ENCODE measurements at places on chromosomes 2 and 18.

- DNase-seq = no peak
Measured at GRCh38 chr18:6004683-6005082, 109.4 kb upstream of the TMEM200C start.

- DNase-seq = no peak
Measured at GRCh38 chr2:124314084-124314483, 289.0 kb downstream of the CNTNAP5 start.

- DNase-seq = no peak
Measured at GRCh38 chr18:11728249-11728648, 39.2 kb downstream of the GNAL start.

- DNase-seq = no peak
Measured at GRCh38 chr2:101540518-101540917, 65.6 kb upstream of the RFX8 start.

GRCh38 chr2:220269367-220269766 lies 641.9 kb downstream of the SLC4A3 start:
- DNase-seq = no peak

GRCh38 chr2:15648593-15649525 lies 57.2 kb downstream of the DDX1 start:
- no peak for DNase-seq

- DNase-seq = no peak
Measured at GRCh38 chr2:229752970-229753729, 38.8 kb upstream of the DNER start.

- DNase-seq = no peak
Measured at GRCh38 chr2:108855194-108855593, 68.6 kb downstream of the CCDC138 start.

GRCh38 chr18:32167980-32168730 lies 21.7 kb upstream of the MEP1B start:
- no peak for DNase-seq

DNA sequence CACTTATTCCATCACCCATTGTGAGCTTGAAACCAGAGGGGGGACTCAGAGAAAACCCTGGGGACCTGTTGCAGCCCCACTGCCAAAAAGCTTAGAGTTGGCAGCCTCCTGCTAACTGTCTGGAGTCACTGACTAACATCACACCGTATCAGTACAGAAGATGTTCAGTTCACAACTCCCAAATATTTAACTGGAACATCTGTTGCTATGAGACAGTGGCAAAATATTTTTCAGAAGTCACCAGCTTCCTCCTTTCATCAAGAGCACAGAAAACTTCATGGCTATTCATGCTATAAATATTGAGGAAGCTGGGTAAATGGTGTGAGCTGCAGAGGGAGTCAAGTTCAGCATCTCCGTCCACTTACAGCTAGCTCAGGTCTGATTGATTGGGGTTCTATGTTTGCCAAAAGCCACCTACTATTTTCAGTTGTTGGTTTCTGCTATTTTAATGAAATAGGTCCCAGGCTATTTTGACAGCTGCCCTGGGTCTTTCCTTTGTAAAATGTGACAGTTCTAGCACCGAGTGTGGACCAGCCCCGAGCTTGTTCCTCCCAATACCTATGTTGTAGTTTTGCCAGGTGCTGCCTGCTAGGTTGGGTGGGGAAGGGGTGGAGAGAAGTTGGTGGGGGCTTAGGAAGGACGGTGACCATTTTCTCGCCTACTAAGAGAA lies 9.8 kb downstream of the TUBB6 start:
- DNase-seq = no peak

DNA sequence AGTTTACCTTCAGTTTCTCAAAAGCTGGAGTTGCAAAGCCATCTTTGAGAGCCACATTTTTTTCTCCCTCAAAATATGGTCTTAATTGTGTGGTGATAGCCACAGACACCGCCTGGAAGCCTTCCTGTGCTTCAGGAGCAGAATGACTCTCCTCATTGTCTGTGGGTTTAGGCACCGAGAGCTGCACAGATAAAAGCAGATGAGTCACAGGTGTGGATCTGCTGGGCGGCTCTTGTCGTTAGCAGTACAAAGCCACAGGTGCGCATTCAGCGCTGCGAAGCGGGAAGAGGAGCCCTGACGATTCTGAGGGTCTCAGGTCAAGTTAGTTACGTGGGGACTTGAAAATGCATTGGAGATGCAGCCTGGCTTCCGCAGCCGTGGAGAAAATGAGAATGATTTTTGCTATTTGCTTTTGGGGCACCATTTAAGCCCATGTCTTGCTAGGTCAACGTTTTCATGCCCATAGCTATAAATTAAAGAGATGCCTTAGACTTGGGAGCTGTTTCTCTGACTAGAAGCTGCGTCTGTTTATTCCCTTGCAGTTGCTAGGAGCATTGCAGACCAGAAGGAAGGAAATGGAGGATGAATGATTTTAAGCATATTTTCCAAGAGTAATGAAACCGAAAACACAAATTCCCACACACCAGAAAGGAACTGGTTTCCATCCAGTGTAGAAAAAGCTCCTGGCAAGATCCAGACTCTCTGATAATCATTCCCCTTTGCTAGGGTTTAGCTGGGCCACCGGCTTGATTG lies 51.5 kb downstream of the KLHL29 start:
- DNase-seq = no peak

GRCh38 chr18:12391487-12392165 lies 14.6 kb upstream of the AFG3L2 start:
- DNase-seq = no peak

DNA sequence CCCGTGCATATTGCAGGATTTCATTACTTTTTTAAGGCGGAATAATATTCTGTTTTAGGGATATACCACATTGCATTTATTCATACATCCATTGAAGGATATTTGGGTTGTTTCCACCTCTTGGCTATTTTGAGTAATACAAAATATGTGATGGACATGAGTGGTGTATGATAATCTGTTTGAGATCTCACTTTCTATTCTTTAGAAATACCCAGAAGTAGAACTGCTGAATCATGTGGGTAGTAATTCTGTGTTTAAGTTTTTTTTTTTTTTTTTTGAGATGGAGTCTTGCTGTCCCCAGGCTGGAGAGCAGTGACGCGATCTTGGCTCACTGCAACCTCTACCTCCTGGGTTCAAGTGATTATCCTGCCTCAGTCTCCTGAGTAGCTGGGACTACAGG lies 201.4 kb downstream of the NYAP2 start:
- no peak for DNase-seq

DNA sequence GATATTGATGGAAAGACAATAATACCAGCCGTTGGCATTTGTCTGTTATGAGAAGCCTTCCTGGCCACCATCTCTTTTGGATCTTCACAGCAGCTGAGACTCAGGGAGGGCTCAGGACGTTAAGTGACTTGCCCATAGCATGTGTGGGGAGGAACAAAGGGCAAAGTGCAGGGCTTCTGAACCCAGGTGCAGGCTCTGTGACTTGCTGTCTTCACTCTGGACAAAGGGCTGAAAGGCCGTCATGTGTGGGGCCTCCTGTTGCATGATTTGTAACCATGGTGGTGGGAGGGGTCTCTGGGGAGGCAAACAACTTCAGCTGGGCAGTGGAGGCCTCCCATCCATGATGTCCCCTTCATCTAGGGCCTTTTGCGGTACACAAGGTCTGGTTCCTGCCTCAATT lies 65.5 kb upstream of the SIX2 start:
- DNase-seq = no peak

DNA sequence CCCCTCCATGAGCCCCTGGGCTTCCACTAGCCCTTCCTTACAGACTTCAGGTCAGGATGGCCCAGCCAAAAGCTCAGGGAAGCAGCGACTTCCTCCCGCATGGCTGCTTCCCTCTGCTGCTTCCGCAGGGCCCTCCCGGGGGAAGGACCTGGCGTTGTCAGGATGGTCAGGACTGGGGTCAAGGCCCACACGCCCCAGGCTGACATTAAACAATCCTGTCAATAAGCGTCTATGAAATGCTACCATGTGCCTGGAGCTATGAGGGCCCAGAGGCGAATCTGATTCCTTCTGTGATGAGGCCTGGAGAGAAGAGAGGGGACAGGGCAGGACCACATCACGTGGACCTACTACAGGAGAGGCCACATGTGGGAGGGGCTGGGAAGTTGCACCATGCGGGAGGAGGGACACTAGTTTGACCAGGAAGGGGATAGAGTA lies 17.3 kb downstream of the CYS1 start:
- DNase-seq = no peak
